ENCODE measurements at places on chromosomes 4 and X.

GRCh38 chr4:152851226-152851625, 71.5 kb downstream of the ARFIP1 start:
- DNase-seq, result no peak

GRCh38 chrX:20519146-20519545, 252.4 kb upstream of the RPS6KA3 start:
- DNase-seq, result no peak

GRCh38 chr4:171629737-171630136, 183.5 kb upstream of the GALNTL6 start:
- DNase-seq, result no peak

GRCh38 chr4:24743927-24744326, 51.4 kb upstream of the SOD3 start:
- DNase-seq, result no peak

- DNase-seq, result no peak
These were observed 320.3 kb downstream of the STK32B start for GRCh38 chr4:5371415-5372190.
